NCI-H1105 (cell line): ENCODE measurements at places on chromosomes 4 and X.
A peak's percentile ranks its signal among the peaks of the same experiment; 100 is the strongest.

DNA sequence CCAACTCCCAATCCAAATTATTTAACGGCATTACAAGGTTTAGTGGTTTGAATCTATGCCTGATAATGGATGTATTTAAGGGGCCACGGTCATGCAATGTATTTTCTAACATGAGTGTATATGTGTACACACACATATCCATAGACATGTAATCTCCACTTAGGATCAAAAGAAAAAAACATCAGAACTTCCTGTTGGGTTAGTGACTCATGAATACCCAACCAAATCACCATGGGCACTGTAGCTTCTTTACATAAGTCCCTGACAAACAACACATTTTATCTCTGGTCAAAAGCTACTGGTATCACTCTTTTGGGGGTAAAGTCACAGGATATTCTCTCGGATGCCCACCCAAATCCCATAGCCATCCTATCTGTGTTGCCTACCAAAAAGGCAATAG, 36.5 kb upstream of the TFDP3 start:
- DNase-seq: no peak

DNA sequence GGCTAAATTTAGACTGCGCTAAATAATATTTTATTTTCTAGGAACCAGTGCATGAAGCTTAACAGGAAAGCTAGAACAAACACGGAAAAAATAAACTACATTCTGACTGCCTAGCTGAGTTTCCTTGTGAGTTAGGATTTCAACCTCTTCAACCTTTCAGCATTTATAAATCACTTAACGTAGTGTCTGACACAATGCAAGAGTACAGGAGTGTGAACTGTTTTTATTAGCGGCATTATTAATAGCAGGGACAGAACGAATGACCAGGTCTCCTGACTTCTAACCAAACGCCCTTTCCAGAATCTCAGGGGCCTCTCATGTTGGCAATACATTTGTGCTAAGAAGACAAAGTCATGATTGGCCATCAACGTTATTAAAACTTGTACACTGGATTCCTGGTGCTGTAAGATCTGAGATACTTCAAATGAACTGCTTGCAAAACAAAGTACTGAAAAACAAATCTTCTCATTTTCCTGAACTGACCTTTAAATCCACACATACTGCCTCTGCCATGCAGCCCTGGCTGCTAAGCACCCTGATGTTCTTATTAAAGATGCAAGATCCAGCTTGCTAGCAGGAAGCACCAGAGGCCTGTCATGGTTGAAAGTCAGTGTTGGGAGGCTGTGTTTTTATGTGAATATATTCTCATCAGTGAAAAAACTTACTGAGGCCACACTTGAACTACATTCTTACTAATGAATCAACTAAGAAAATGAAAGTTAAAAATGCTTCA, 380.4 kb upstream of the CPEB2 start:
- no peak for DNase-seq

DNA sequence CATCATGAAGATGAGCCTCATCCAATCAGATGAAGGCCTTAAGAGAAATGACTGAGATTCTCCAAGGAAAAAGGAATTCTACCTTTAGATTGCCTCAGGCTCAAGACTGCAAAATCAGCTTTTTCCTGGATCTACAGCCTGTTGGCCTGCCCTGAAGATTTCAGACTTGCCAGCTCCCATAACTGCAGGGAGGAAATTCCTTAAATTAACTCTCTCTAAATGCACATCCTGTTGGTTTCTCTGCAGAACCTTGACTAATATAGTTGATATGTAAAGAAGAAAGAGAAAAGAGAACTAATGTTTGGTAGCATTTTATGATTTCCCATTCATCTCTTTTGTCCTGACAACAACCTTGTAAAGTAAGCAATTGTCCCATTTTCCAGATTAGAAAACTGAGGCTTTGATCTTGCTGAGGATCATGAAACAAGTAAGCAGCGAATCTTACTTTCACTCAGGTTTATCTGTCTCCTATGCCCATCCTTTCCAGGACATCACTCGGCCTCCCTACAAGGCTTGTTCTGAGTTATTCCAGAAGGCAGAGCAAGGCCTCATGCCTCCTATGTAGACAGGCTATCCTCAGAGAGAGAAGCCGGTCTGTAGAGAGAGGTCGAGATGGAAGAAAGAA, 115.0 kb upstream of the LDB2 start:
- DNase-seq: no peak

DNA sequence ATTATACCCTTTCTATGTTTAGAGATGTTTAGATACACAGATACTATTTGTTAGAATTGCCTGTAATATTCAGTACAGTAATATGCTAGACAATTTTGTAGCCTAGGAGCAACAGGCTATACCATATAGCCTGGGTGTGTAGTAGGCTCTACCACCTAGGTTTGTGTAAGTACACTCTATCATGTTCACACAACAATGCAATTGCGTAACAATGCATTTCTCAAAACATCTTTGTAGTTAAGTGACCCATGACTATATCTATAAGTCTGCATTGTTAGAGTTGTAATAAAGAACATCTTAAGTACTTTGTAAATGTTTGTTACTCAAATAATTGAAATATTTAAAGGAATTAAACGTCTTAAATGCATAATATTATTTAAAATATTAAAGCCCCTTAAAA, 379.3 kb downstream of the PPP3CA start:
- no peak for DNase-seq

DNA sequence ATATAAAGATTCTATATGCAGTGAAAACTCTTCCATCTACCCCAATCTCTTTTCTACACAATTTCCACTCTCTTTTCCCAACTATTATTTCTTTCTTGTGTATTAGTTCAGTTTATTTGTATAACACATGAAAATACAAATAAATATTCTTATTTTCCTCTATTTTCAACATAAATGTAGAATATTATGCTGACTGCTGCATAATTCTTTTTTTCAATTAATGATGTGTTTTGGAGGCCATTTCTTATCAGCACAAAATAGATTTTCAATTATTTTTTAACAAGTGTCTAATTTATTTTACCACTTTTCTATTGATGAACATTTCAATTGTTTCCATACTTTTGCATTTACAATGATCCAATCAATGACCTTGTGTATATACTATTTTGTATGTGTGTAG, 557.7 kb upstream of the NR3C2 start:
- no peak for DNase-seq

DNA sequence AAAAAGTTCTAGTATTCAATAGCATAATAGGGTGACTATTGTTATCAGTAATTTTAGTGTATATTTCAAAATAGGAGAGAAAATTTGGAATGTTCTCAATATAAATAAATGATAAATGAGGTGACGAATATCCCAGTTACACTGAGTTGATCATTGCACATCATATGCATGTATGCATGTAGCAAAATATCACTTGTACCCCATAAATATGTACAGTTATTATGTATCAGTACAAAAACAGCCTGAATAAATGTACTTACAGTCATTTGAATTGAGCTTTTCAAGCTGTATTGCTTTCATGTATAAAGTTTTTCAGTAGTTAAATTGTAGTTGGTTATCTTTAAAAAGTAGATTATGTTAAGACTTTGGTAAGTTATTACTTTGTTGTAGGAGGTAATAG, 12.6 kb downstream of the CISD2 start:
- DNase-seq: no peak

DNA sequence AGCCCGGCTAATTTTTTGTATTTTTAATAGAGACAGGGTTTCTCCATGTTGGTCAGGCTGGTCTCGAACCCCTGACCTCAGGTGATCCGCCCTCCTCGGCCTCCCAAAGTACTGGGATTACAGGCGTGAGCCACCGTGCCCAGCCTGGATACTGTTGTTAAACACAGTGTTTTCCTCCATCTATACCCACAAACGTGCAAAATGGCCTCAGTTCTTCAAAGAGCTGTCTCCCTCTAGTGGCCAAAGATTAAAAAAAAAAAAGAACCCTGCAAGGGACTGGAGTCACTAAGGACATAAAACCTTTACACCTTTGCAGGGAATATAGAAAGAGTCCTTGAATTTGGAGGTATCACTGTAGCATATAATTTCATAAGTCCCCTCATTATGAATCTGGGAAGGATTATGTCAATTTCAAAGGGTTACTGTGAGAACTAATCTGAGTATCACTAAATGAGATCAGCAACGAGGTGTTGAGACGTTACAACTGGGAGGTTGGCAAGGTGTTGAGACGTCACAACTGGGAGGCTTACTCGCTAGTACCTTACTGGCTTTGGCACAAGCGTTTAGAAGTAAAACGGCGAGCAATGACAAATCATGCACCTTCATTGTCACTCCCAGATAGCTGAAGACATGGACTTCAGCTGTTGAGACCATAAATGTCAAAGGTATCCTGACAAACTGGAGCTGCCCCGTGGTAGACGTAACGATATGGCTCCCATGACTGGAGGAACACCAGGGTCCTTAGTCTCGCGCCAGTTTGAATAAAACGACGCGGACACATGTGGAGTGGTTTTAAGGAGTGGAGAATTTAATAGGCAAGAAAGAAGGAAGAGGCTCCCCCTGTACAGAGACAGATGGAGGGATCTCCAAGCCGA, 33.4 kb upstream of the ENPP6 start:
- DNase-seq: peak; percentile 5

GRCh38 chr4:98326168-98326567, 65.0 kb downstream of the RAP1GDS1 start:
- no peak for DNase-seq

DNA sequence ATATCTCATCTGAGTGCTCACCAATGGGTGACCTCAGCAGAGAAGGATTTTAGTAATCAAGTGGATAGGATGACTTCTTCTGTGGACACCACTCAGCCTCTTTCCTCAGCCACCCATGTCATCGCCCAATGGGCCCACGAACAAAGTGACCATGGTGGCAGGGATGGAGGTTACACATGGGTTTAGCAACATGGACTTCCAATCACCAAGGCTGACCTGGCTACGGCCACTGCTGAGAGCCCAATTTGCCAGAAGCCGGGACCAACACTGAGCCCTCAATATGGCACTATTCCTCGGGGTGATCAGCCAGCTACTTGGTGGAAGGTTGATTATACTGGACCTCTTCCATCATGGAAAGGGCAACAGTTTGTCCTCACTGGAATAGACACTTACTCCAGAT, 97.4 kb downstream of the LCORL start:
- no peak for DNase-seq

GRCh38 chrX:47936224-47936939, 67.4 kb downstream of the ZNF182 start:
- peak; percentile 23 for DNase-seq

DNA sequence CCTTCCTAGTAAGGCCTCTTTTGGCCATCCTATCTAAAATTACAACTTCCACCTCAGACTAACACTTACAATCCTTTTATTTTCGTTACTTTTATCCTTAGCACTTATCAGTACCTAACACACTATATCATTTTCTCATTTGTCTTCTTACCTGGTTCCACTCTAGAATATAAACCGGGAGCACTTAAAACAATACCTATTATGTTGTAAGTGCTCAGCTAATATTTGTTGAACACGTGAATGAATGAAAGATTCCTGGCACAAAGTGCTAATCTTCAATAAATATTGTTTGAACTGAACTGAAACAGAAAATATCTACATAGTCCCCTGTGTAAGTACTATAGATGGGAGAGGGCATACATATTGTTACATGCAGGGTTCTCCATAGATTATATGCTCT, 14.4 kb downstream of the MGARP start:
- no peak for DNase-seq

DNA sequence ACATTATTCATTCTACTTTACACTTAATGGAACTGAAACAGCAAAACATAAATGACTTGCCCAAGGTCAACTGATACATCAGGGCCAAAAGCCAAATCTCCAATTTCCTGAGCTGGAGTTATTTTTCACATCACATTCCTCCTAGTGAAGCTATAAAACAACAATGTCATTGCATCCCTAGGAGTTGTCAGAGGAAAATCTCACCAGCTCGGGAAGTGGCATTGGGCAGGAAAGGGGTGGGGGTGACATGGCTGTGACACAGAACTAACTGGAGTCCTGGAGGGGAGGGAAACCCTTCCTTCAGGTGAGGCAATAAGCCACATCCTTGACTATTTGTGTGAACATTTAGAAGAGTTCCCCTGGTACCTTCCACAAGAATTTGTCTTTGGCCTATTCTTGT, 47.3 kb downstream of the MEPE start:
- DNase-seq: no peak

DNA sequence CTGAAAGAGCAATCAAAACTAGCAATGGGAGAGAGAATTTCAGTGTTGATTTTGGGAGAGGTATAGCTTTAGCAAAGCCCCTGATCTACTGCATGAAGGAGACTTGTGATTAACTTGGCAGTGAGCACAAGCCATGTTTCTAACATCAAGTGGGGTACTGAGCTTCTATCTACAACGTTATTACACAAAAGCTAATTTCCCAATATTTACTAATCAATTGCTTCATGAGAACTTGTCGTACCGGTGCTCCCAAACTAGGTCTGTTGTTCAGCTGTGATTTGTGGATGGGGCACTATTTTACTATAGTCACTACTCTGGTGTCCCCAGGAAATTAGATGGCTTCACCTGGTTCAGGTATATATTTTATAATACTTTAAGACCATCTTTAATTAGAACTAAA, 16.2 kb downstream of the ANK2 start:
- DNase-seq: no peak

GRCh38 chr4:173527103-173527891, 2.7 kb downstream of the HAND2 start:
- DNase-seq: no peak

DNA sequence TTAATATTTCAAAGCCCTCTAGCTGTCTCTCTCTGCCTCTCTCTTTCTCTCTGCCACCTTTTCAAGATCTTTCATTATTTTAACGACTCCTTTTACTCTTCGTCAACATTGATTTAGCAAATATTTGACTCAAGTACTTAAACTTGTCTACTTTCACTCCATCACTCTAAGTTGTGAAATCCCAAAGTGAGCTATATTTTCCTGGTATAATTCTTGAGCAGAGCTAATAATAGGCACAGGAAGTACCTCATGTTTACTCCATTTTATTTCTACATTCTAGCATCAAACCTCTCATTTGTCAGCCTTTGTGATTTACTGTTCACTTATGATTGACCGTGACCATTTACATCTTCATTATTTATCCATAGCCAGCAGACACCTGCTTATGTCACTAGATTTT, 482.5 kb downstream of the RPA4 start:
- no peak for DNase-seq

DNA sequence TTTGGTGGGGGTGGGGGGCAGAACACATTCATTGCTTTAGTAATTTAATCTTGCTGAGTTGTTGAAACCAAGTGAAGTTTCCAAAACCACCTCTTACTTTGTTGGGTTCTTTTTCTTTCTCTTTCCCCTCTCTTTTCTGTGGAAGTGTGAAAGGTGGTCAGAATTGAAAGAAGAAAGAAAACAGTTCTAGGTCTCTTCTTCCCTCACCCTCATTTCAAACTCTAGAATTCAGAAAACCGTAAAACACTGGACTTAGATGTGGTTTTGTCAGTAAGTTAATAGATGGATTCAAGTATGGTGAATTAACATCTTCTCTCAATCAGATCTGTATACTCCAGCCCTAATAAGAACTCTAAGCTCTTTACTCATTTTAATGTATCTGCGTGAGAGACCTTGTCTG, 23.7 kb downstream of the PLP1 start:
- no peak for DNase-seq

- no peak for DNase-seq
These were observed 96.2 kb upstream of the ANK2 start for GRCh38 chr4:112953262-112953661.
